ENCODE measurements at places on chromosomes 6 and 20. TPM values are rescaled to one million over a fixed set of nuclear protein-coding genes. Genes with fewer than 3 reads are reported as not detected.

The TMEM170B gene
- total RNA-seq = 3.6 TPM

The TLDC2 gene
- total RNA-seq = not detected

The LY6G6D gene
- total RNA-seq = not detected

The MRPS10 gene
- total RNA-seq = 57.2 TPM

The ZBP1 gene
- total RNA-seq = not detected

The PMEPA1 gene
- 19.2 TPM for total RNA-seq

The REM1 gene
- not detected for total RNA-seq

The AVP gene
- not detected for total RNA-seq

The TUBB1 gene
- total RNA-seq = not detected

The ETV7 gene
- 1.4 TPM for total RNA-seq

The PACRG gene
- not detected for total RNA-seq

The BTN2A1 gene
- 8.8 TPM for total RNA-seq

The ZNF311 gene
- 0.30 TPM for total RNA-seq

The CALHM4 gene
- total RNA-seq = 0.46 TPM

The ILRUN gene
- 42.9 TPM for total RNA-seq

The PLEKHG1 gene
- 32.2 TPM for total RNA-seq

The HLA-DMA gene
- 2.1 TPM for total RNA-seq

The PAX1 gene
- not detected for total RNA-seq

The FUT9 gene
- not detected for total RNA-seq

The TMEM217 gene
- total RNA-seq = 4.3 TPM

The BANF2 gene
- not detected for total RNA-seq

The OPRM1 gene
- not detected for total RNA-seq

The GPX6 gene
- total RNA-seq = not detected

The MCCD1 gene
- total RNA-seq = not detected

The FKBP1C gene
- not detected for total RNA-seq

The CCDC170 gene
- 0.15 TPM for total RNA-seq

The ZNF184 gene
- total RNA-seq = 6.2 TPM

The IPCEF1 gene
- not detected for total RNA-seq

The HUS1B gene
- 0.65 TPM for total RNA-seq

The F13A1 gene
- total RNA-seq = not detected

The CDH26 gene
- not detected for total RNA-seq

The PHACTR3 gene
- total RNA-seq = not detected

The CBLN4 gene
- total RNA-seq = not detected

The IL17A gene
- total RNA-seq = not detected

The DACT2 gene
- total RNA-seq = not detected

The EYS gene
- total RNA-seq = 0.32 TPM

The TTK gene
- 49.8 TPM for total RNA-seq

The GPX5 gene
- total RNA-seq = not detected

The WFDC5 gene
- total RNA-seq = not detected
